Activated CD4-positive, alpha-beta T cell treated with anti-CD3 and anti-CD28 coated beads for 48 hours (primary cell): ENCODE measurements at places on chromosomes 7 and 10.

DNA sequence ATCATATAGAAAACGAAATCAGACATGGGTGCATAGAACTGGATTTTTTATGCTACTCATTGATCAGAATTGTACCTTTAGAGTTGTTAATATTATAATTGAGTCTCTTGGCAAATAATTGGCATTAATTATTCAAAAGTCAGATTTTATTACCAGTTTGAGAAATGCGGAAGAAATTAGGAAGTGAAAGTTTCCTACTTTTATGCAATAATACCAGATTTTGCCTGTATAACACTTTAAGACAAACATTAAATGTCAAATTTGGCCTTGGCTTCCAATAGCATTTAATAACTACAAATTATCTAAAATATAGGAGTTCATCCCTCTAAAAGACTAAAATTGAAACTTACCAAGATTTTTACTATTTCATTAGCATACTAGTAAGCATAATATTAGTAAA, 6.8 kb upstream of the TFEC start:
- DNase-seq = no peak

DNA sequence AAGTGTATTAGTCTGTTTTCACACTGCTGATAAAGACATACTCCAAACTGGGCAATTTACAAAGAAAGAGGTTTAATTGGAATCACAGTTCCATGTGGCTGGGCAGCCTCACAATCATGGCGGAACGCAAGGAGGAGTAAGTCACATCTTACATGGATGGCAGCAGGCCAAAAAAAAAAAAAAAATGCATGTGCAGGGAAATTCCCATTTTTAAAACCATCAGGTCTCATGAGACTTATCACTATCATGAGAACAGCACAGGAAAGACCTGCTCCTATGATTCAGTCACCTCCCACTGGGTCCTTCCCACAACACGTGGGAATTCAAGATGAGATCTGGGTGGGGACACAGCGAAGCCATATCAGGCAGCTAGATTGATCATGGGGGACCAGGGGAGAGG, 136.8 kb downstream of the EXOC4 start:
- no peak for DNase-seq

GRCh38 chr10:70849582-70850016, 33.9 kb downstream of the SGPL1 start:
- no peak for DNase-seq

DNA sequence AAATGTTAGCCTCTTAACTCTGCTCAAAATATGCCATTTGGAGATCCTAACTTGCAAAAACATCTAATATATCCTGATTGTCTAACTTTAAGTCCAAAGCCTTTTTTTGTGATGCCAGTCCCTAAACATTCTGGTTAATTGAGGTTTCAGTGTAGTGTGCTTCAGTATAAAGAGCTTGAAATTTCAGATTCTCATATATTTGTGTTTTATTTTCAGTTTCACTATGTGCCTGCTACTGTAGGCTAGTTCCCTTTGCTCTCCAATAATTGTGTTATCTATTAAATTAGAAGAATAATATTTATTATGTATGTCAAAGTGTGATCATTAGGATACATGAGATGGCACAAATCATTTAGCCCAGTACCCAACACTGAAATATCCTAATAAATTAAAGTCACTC, 1361.2 kb downstream of the XPNPEP1 start:
- DNase-seq = no peak

DNA sequence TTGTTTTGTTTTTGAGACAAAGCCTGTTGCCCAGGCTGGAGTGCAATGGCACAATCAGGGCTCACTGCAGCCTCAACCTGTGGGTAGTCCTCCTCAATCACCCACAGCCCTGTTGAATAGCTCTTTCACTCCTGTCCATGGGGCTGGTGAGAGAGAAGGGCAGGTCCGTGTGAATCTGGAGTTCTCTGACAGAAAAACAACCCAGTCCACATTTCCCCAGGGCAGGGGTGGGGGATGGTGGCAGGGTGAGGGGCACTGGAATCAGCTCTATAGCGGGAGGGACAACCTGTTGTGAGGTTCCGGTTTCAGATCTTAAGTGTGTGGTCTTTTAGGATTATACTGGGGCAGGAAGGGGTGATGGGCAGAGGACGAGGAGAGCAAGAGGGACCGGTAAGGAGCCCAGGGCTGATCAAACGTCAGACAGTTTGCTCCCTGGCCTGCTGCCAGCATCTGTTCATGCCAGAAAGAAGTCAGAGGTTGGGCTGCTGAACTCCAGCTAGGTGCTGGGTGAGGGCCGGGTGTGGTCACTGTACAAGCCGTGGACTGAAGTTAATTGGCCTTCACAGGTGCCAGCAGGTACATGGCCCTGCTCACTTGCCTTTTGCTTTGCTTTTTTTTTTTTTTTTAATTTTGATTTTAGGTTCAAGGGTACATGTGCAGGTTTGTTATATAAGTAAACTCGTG, 33.2 kb upstream of the MKRN1 start:
- no peak for DNase-seq

DNA sequence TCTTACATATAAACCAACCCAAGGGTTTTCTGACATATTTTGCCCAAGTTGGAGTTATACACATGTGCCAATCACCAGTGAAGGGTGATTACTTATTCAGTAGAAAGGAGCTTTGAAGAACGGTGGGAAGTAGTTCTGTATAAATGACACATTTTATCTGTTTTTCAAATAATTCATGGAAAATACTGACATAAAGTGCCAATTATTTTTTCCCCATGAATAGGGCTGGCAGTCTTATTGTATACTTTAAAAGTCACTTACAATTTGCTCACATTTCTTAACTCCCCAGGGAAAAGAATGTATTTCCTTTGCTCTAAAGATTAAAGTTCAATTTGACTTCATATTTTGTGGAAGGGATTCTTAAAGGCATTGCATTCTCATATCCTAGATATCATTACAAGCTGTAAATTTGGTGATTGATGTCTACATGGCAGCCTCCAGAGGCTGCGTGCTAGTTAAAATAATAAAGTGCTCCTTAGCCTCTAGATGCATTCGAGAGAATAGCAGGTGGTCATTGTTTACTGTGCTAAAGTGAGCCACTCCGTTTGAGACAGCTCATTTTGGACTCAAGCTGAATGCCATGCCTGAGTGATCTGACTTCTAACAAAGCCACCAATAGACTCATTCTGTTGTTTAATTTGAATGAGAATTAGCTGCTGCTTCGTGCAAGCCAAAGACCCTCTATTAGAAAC, 148.8 kb upstream of the NRP1 start:
- no peak for DNase-seq

DNA sequence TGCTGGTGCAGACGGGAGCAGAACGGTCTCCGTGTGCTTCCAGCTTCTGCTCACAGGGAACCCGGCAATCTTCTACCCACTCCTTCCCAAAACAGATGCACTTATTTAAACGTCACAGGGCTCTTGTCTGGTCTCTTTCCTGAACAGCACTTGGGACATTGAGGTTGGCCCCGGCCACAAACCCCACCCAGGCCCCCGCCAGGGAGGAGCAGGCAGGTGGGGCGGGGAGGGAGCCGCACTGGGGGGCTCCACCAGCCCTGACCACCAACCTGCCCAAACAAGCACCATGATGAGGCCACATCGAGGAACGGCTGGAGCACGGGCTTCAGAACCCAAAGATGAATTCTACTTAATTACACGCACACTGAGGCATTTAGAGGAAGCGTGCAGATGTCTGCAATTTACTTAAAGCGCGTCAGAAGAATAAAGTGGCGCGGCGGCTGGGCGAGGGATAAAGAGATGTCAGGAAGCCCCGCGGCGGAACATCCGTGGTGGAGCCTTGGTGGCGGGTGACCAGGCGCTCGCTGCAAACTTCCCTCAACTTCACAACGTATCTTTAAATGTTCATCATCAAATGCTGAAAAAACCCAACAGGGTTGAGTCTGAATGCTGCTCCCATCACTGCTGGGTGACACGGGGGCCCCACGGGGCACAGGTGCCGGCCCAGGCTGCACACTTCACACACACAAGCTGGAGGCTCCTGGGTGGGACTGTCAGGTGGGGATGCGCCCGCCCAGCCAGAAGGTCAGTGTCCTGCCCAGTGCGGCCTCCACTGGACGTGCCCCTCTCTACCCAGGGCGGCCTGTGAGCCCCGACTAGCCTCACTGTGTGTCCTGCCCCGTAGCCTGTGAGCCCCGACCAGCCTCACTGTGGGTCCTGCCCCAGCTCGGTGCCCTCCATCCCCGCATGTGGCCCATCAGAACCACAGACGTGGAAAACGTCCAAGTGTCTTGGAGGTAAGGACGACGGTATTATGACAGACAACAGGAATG, 279.2 kb downstream of the MAD1L1 start:
- DNase-seq = no peak

GRCh38 chr10:71752391-71753090, 20.8 kb downstream of the VSIR start:
- DNase-seq = no peak

DNA sequence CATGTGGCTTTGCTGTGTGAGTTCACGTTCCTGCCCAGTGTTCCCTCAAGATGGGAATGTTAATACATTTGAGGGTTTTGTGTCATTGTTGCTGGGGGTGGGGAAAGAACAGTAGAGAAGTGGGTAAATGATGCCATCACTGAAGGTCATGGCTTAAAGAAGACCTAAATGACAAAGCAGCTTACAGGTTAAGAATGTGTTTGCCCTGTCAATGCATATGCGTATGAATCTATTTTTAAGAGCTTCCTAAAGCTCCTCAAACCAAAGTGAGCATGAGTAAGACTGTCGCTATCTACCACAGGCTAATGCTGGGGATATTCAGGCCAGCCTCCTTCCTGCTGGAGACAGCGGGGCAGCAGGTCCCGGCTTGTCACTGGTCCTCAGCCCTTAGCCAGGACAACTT, 162.9 kb downstream of the CREB5 start:
- no peak for DNase-seq

GRCh38 chr10:131876508-131876907, 24.3 kb upstream of the PPP2R2D start:
- no peak for DNase-seq

GRCh38 chr7:45564886-45565455, 9.2 kb upstream of the ADCY1 start:
- no peak for DNase-seq

DNA sequence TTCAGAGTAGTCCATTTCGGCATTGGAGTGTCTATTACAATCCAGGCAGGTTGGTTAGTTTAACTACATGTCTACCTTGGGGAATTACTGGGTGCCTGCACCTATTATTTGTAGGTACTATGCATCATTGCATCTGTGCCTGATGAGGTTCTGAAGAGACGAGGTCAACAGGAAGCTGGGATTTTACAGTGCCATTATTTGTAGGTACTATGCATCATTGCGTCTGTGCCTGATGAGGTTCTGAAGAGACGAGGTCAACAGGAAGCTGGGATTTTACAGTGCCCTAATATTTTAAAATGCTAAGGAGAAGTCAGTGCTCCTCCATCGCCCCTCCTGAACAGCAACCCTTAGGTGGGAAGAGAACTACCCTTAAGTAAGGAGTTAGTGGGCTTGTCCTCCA, 41.7 kb downstream of the NPY start:
- no peak for DNase-seq

DNA sequence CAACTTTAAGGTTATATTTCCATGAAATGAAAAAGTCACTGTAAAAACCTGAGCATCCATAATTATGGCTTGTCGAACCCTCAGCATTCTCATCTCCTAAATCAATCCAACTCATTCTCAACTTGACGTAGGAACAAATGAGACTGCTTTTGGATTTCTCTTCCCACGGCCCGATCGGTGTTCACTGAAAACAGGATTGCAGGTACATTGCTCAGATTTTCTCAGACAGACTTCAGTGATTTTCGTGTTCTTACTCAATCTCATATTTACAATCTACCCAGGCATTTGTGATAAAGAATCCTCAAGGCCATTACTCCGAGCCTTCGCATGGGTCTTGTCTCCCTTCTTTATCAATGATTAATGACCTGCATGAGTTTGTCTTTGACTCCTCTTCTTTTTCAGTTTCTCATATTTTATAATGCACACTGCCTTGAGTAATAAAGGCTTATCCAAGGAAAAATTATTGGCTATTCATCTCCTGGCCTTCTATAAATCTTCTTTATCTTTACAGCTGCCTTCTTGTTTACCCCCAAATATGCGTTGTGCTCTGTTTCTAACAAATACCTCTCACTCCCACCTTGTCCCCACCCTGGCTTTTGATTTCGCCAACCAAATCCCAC, 90.4 kb upstream of the MYO3A start:
- no peak for DNase-seq

DNA sequence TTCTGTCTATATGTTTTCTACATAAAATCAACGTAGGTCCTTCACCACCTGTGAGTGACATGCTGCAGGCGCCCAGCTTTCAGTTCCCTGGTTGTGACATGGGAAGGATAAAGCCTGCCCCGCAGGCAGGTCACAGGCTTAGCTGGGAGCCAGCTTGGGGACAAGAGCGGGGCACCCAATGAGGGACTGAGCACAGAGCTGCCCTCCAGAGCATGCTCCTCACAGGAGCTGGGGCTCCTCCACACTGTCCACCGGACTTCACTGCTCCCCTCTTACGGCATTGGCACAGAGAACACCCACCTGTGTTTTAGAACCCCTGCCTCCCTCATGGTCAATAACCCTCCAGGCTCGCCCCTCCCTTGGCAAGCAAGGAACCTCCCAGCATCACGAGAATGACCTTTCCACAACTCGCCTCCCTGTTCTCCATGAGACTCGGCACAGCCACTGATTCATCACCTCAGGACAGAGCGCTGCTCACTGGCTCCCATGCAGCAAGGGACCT, 187.1 kb downstream of the TNS3 start:
- DNase-seq = no peak

DNA sequence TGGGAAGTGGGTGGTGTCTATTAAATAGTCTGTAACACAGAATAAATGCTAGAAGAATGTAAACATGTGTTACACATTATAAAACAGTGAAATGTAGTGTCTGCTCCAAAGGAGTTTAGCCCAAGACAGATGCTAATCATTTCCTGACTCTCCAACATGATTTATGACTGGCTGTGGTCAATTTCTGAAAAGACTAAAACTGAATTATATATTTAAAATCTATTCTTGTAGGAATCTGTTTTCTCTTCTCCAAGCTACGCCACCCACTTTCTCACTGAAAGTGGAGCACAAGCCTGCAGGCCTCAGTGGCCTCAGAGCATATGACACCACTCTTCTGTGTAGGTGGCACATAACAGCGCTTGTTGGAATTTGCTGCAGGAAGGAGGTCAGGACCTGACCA, 44.4 kb downstream of the CTTNBP2 start:
- no peak for DNase-seq
